ENCODE measurements at places on chromosomes 4 and X. TPM values are rescaled to one million over a fixed set of nuclear protein-coding genes. Genes with fewer than 3 reads are reported as not detected.

- DNase-seq = no peak
Observed at GRCh38 chrX:103396186-103396585, 19.8 kb downstream of the BEX3 start.

The UGT2B15 gene
- polyA plus RNA-seq = 0.06 TPM

DNA sequence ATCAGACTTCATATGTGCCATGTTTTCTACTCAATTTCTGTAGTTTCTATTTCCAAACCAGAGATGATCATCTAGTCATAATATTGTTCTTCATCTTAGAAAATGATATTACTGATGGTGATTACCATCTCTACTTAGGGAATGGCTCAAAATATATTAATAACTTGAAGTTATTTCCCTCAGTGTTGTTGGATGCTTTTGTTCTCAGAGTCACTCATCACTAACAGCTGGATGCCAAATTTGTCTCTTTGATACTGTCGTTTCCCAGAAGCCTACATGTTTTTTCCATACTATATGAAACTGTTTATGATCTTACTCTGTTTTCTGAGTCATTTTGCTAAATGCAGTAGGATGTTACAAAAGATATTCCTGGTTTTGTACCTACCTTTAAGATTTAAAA, 8.9 kb downstream of the PGAM4 start:
- no peak for DNase-seq

- DNase-seq = no peak
Observed at GRCh38 chrX:16002185-16002584, 121.2 kb upstream of the GRPR start.

DNA sequence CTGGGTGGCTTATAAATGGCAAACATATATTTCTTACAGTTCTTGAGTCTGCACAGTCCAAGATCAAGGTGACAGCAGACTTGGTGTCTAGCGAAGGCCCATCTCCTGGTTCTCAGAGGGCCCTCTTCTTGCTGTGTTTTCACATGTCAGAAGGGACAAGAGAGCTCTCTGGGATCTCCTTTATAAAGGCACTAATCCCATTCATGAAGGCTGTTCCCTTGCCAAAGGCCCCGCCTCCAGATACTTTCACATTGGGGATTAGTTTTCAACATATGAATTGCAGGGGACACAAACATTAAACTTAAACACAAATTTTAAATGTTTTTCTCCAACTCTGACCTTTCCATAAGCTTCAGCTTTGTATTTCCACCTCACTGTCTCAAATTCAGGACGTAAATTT, 1135.0 kb upstream of the TENM3 start:
- no peak for DNase-seq

The TMPRSS11A gene
- not detected for polyA plus RNA-seq

GRCh38 chr4:112213091-112213490, 18.5 kb upstream of the AP1AR start:
- no peak for DNase-seq

GRCh38 chrX:121823406-121823805, 776.0 kb downstream of the GLUD2 start:
- no peak for DNase-seq

The TMEM150C gene
- 27.5 TPM for polyA plus RNA-seq

The RENBP gene
- 17.9 TPM for polyA plus RNA-seq

GRCh38 chr4:2787230-2788100, 5.4 kb upstream of the SH3BP2 start:
- no peak for DNase-seq

GRCh38 chr4:173270312-173271027, 63.7 kb downstream of the HMGB2 start:
- no peak for DNase-seq

DNA sequence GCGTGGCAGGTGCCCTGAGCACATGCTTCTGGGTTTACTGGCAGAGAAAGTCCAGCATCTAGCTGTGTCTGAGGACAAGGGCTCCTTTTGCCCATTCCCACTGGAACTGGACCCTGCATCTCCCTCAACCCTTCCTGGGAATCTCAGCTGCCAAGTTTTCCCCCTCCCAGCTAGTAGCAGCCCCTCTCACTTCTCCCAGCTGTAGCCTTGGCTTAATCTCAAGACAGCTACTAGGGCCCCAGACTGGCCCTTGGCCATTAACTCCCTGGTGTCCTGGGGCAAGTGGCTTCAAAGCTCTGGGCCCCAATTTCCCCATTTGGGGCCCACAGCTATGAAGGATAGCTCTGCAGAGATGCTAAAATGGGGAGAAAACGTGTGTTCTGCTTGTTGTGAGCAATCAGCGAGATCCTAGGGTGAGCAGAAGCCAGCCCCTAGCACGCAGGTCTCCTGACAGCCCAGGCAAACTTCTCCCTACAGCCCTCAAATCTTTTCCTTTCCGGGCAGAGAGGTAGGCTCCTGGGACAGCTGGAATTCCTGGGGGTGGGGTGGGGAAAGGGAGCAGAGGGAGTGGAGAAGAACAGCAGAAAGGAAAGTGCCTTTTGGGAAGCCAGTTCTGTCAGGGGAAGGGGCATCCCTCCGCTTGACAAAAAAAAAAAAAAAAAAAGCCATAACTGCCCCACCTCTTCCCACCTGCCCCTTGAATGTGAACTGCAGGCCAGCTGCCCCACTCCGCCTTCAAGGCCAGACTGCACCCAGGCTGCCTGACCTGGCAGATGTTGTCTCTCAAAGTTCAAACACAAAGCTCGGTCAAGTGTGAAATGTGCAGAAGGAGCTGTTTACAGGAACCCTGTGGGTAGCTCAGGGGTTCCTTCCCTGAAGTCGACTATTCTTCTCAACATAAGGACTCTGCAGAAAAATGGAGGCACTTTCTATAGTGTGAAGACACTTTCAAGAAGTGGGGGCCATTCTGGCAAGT, 16.6 kb downstream of the FGD1 start:
- DNase-seq = no peak

DNA sequence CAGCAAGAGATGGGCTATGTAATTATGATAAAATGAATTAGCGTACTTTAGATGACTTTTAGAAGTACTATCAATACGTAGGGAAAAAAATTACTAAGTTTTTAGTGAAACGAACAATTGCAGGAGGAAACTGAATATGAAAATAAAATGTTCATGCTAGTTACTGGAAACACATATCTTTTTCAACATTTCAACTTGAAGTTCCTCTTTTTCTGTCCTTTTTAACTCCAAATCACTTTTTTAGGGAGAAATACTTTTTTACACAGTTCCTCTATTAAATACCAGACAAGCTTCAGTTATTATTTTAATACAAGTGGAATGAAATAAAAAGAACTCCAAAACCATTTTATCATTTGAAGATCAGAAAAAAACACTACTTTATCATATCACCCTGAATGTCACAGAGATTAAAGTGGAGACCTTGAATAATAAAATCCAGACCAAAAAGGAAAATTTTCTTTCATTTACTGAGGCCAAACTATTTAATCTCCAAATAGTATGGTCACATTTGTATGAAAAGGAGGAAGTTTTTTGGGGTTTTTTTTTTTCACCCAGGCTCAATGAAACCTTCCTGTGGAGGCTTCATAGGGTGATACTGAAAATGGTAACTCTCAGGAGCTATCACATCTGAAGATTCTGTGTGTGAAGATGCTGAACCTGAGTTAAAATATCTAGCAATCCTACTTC, 306.2 kb downstream of the INPP4B start:
- DNase-seq = no peak

GRCh38 chr4:144213371-144213770, 72.9 kb upstream of the GYPA start:
- DNase-seq = no peak

DNA sequence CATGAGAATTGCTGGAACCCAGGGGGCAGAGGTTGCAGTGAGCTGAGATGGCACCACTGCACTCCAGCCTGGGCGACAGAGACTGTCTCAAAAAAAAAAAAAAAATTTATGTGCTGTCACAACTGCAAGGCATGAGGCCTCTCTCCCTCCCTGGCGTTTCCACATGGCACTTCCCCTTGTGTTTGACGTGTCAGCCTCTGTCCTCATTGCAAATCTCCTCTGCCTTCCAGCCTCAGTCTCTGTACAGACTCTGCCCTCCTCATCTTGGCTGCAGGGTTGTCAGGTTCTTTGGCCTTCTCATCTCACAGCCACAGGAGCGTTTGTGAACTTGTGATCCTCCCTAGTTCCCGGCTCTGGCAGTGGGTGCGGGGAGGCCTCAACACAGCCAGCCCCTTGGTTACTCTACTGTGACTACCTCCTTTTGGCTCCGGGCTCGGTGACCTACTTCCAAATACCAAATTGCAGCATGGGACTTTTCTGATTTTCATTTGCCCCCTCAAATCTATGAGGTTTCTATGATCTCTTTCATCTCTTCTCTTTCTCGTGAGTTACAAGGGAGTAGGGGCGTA, 250.0 kb downstream of the CBR4 start:
- no peak for DNase-seq

Measured in right renal cortex interstitium (tissue), 3 donors.